ENCODE measurements at places on chromosomes 1 and 21.

- DNase-seq: no peak
Observed at GRCh38 chr1:77970192-77970591, 8.7 kb downstream of the FUBP1 start.

GRCh38 chr21:45130324-45130774, 56.0 kb downstream of the ADARB1 start:
- no peak for DNase-seq

GRCh38 chr1:199746666-199747384, 280.7 kb upstream of the NR5A2 start:
- no peak for DNase-seq

GRCh38 chr1:2516124-2516523, 10.3 kb downstream of the PANK4 start:
- no peak for DNase-seq

DNA sequence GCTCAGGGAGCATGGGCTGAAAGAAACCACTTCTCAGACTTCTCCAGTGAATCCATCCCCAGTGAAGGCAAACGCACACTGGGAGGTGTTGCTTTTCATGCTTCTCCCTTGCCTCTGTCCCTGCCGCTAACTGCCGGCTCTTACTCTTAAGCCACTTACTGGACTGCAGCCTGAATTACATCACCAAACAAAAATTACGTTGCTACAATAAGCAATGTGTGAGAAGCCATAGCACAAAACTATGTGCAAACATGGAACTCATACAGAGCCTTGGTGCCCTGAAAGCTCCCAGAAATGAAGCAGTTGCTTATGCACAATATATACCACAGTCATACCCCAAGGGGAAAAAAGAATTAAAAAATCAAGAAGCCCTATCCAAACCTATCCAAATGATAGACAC, 375.2 kb downstream of the KCNH1 start:
- no peak for DNase-seq

GRCh38 chr1:66412704-66413103, 121.2 kb upstream of the SGIP1 start:
- DNase-seq: no peak

DNA sequence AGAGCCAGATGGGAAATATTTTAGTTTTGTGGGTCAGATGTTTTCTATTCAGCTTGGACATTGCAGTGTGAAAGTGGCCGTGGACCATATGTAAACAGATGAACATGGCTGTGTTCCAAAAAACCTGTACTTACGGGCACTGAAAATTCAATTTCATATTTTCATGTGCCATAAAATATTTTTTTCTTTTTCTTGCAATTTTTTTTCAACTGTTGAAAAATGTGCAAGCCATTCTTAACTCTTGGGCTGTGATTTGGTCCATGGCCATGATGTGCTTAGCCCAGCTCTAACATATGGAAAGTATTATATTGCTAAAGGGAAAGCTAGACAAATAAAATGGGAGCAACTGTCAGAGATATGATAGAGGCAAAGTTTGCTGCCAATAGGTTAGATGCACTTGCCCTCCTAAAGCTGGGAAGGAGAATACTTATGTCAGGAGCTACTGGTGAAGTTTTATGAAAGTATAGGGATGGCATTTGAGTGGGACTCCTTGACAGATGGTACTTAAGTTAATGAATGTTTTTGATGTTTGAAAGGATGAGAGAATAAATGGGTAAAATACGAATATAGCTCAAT, 240.3 kb downstream of the RYR2 start:
- DNase-seq: no peak

DNA sequence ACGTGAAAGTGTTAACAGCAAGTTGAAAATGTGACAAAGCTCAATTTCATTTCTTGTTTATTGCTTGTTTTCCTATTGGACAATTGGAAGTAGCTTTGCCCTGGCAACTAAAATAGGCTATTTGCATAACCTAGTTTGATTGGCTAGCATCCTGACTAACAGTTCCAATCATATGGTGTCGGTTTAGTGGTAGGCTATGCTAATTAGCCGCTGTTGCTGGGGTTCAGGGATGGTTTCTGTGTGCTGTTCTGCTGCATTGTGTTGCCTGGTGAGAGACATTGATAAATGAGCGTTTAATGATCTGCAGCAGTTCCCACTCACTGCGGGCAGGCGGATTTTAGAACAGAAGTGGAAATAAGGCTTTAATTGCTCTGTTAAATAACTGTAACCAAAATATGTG, 68.5 kb downstream of the DYRK1A start:
- DNase-seq: no peak

DNA sequence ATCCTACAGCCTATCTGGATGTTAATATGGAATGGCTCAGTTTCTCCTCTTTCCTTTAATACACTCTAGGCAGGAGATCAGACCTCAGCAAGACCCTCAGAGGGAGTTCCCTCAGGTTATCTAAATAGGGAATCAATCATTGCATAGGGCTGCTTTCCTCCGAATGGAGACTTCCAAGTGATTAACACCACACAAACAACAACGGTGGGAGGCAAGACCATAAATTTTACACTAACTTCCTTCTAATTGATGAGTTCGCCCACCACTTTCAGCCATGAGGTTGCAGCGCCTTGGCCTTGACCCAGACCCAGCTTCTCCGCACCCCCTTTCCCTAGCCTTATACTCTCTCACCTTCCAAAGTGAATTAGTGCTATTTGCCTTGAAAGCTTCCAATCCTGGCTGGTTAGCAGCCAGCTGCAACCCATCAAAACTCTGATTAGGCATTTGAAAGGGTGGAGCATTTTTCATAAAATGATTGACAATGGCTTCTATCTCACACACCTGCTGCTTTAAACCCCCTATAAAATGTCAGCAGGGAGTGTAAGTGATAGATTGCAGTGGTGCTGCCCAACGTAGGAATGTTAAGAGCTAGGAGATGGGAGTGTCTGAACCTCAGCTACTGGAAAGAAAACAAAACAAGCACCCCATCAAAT, 534.9 kb upstream of the USP24 start:
- DNase-seq: no peak

- no peak for DNase-seq
Observed at GRCh38 chr1:152053375-152053774, 16.6 kb upstream of the S100A11 start.

DNA sequence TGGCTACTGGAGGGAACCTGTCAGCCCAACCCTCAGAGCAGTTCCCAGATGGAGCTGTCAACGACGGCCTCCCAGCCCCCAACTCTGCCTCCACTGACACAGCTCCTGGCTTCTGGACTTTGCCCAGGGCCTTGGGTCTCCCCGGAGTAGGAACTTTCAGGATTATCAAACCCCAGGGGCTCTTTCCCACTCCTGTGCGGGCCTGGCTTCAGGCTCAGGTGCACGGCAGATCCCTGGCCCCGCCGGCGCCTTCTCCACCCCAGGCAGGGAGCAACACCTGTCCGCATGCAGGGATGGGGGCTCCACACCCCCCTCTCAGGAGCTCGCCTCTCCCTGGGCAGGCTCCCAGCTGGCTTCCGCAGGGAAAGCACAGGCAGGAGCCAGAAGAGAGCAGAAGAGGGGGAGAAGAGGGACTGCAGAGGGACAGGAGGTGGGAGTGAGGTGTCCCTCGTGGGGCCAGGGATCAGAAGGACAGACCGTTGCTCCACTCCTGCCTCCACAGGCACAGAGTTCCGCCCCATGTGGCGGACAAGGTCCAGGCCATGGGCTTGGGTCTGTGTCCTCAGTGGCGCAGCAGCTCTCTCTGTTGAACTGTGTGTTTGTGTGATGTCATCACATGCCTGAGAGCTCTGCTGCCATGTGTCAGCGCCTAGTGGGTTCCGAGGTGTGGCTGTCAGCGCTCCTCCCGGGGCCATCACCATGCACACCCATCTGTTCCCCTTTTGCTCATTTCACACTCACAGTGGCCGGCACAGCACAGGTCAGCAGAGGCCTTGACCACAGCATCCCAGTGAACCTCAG, 107.7 kb downstream of the PDE9A start:
- DNase-seq: no peak

DNA sequence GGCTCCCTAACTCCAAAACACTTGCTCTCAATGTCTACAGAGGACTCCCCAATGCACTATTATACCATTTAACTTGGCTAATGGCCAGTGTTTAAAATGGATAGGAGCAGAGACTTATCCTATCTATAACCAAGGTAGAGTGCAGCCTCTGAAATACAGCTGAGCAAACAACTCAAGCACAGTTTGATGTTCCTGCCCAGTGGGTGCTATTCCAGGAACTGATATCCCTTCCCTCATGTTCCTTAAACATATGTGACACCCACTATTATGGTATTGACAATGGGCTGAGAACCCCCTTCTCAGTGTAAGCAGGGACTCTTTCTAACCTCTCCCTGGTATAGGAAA, 51.7 kb downstream of the SH3GLB1 start:
- DNase-seq: no peak
